ENCODE measurements at places on chromosomes 16 and 17.

GRCh38 chr17:79497777-79498348 is 113.0 kb downstream of the RBFOX3 start:
- no peak for DNase-seq

DNA sequence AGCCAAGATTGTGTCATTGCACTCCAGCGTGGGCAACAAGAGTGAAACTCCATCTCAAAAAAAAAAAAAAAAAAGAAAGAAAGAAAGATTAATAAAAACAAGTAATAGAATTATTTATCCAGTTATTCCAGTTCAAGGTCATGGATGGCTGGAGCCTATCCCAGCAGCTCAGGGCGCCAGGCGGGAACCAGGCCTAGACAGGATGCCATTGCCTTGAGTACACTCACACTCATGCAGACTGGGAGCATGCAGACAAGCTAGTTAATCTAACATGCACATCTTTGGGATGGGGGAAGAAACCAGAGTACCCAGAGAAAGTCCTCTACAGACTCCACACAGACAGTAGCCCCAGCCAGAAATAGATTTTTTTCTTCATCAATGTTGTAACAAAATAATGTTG is 17.9 kb downstream of the PDP2 start:
- DNase-seq: no peak

DNA sequence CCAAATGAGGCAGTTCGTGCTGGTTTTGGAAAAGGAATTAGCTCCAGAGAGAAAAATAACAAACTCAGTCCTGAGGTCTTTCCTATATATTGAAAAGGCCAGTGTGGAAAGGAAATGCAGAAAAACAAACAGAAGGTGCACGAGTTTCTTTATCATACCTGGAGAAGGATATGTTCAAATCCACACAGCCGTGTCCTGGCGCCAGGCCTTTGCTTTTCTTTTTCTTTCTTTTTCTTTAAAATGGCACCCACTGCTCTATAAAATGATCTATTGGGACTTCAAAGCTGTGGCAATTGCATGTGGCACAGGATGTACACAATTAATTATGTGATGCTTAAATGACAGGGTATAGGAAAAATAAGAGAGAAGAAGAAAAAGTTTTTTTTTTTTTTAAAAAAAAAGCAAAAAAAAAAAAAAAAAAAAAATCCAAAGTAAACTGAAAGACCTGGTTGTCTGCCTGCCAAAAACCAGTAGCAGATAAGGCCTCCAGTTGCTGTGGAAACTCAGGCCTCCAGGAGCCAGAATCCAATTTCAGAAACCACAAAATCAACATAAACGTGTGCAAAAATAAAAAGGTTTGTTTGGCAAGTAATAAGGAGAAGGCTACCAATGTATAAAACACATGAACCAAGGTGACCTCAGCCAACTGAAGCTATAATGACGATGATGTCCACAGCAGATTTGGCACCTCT is 957.6 kb upstream of the SOX9 start:
- no peak for DNase-seq

- DNase-seq: no peak
Measured at GRCh38 chr16:88687254-88687576, 908 bp upstream of the SNAI3 start.

DNA sequence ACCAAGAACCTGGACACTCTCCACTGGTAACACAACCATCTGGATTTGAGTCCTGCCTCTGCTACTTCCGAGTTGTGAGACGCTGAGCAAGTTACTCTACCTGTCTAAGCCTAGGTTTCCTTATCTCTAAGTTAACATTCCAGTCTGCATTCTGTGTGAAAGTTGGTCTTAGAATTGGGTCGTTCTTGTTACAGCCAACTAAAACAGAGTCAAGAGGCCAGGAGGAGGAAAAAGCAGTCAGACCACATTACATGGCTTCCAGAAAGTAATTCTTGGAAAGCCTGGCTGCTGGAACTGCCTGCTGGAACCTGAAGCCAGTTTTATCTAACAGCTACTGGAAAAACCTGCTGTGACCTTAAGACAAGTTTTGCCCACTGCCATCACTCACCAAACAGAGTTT is 38.4 kb upstream of the XYLT1 start:
- no peak for DNase-seq
